ENCODE measurements at places on chromosomes 6 and 20.

GRCh38 chr6:41066867-41067304 lies 5.3 kb downstream of the OARD1 start:
- DNase-seq: peak; percentile 71

DNA sequence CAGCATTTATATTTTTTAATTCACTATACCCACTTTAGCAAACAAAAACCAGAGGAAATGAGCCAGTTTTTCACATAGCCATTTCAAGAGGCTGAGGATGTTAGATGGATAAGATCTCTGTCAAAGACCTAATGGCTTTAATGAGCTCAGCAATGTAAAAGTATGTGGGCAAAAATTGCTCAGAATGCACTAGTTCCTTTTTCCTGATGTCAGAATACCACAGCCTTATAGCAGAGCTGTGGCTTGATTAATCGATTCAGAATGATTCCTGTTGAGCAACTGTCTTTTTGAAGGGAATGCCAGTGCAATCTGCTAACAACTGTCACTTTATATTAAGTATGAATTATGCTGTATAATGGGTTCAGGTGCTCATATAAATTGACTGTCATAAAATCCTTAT lies 100.6 kb upstream of the HIVEP1 start:
- DNase-seq: no peak

DNA sequence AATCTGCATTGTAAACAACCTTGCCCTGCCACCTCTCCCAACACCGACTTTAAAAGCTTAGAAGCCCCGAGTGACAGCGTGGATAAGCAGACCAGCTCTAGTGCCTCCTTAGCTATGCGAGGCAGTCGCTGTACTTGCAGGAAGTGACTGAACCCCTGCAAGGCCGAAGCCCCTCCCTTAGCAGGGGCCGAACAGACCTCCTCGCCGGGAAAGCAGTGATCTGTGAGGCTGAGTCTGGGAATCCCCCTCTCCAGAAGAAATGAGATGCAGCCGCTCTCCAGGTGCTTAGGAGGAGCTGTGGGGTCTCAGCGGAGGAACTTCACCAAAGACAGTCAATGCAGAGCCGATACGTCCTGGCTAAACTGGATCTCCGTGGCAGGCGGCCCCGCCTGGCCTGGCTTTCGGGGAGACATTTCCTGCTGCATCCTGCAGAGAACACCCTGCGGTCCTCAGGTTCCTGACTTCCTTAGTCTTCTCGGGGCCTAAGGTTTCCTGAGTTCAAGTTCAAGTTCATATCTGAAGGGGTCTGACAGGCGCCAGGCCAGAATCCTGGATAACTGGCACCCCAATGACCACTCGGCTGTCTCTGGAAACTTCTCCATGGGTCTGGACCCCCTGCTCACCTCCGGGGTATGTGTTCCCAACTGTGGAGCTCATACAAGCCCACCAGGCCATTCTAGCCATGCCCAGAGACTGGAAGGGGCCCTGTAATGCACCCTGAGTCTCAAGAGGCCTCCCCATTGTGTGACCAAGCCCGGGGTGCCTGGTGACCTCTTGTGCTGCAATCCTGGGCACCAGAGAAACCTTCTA lies 20.4 kb upstream of the FRMD1 start:
- DNase-seq: no peak

DNA sequence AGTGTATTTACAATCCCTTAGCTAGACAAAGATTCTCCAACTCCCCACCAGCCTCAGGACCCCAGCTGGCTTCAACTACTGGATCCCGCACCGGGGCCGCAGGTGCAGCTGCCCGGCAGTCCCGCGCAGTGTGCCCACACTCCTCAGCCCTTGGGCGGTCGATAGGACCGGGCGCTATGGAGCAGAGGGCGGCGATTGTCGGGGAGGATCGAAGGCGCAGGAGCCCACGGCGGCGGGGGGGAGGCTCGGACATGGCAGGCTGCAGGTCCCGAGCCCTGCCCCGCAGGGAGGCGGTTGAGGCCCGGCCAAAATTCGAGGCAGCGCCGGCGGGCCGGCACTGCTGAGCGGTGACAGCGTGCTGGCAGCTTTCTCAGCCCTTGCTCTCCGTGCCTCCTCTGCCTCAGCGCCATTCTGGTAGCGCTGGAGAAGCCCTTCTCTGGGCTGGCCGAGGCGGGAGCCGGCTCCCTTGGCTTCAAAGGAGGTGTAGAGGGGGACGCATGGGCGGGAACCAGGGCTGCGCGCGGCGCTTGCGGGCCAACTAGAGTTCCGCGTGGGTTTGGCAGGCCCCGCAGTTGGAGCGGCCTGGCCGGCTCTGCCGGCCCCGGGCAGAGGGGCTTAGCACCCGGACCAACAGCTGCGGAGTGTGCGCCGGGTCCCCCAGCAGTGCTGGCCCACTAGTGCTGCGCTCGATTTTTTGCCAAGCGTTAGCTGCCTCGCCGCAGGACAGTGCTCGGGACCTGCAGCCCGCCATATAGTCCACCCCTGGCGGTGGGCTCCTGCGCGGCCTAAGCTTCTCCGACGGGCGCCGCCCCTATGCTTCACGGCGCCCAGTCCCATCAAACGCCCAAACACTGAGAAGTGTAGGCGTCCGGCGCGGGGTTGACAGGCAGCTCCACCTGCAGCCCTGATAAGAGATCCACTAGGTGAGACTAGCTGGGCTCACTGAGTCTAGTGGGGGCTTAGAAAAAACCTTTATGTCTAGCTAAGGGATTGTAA lies 32.4 kb upstream of the KIF13A start:
- no peak for DNase-seq

- DNase-seq: no peak
Measured at GRCh38 chr20:41905199-41905598, 287.0 kb upstream of the CHD6 start.

DNA sequence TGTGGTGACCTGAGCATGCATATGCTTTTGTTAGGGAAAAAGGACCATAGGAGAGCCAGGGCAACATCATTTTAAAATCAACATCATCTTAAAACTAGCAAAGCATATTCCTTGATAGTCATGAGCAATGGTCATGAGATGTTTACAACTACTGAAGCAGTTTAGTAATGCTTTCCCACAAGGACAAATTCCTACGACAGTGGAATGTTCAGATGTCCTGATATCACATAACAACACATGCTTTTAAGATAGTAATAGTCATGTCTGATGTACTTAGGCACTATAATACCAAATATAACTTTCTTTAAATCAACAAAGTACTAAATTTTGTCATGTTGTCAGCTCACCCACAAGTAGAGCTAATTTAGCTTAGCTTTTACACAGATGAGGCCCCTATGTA lies 370.3 kb downstream of the HTR1B start:
- DNase-seq: no peak

GRCh38 chr20:23091721-23092383 lies 5.7 kb upstream of the CD93 start:
- peak; percentile 40 for DNase-seq

DNA sequence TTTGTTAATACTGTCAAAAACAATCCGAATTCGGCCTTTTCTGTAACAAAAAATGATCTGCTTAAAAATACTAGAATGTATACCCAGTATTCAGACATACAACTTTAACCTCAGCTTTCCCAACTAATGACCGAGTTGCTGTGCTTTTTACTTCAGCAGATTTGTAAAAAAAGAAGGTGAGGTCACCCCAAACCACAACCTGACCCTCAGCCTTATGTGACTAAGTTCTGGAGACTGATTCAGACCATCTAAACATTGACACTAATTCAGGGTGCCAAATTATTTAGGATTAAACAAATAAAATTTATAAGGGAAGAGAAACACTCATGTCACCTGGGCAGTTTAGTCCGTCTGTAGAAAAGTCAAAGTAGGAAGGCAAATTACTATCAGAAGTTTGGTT lies 7.7 kb downstream of the CCN6 start:
- DNase-seq: no peak

- DNase-seq: no peak
Measured at GRCh38 chr6:22024973-22025467, 271.8 kb downstream of the PRL start.

GRCh38 chr20:4887586-4887985 lies 113.7 kb downstream of the SLC23A2 start:
- DNase-seq: no peak

DNA sequence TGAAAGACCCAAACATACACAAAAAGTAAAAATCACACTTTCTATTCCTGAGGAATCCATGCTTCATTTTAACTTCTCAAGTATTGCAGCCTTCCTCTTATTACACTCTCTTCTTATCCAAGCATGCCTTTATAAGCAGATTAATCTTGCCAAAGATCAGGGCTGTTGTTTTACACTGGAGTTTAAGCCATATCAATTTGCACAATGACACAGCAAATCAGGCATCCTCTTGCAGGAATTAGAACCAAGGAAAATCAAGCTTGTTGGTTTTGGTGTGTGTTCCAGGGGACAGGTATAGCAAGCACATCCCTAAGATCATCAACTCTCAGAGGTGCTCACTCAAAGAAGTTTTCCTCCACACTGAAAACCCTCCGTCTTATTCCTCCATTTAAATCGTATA lies 69.5 kb downstream of the CYP39A1 start:
- no peak for DNase-seq

- DNase-seq: no peak
Measured at GRCh38 chr6:77633471-77633870, 19.4 kb upstream of the MEI4 start.

GRCh38 chr6:132505158-132505557 lies 7.8 kb downstream of the STX7 start:
- no peak for DNase-seq

GRCh38 chr20:57251344-57251743 lies 15.1 kb downstream of the BMP7 start:
- DNase-seq: no peak

GRCh38 chr6:106098383-106099234 lies 12.5 kb downstream of the PRDM1 start:
- DNase-seq: peak; percentile 70

DNA sequence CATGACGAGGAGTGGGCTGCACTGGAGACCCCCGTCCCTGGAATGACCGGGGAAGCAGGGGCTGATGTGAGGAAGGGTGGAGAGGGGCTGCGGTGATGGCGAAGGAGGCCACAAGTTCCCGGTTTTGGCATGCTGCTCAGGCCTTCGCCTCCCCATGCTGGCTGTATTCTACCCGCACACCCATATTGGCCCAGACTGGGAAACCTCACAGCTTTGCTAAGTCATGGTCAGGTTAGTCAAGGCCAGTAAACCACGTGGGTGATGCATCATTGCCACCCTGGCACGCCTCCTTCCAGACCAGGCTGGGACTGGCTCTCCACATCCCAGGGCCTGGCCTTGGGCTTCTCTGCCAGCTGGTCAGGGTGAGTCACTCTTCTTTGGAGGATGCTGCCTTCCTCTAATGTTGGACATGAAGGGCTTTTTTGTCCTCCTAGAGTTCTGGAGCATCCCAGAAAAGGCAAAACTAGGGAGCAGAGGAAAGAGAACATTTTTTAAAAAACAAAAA lies 53.8 kb downstream of the PCNA start:
- no peak for DNase-seq

DNA sequence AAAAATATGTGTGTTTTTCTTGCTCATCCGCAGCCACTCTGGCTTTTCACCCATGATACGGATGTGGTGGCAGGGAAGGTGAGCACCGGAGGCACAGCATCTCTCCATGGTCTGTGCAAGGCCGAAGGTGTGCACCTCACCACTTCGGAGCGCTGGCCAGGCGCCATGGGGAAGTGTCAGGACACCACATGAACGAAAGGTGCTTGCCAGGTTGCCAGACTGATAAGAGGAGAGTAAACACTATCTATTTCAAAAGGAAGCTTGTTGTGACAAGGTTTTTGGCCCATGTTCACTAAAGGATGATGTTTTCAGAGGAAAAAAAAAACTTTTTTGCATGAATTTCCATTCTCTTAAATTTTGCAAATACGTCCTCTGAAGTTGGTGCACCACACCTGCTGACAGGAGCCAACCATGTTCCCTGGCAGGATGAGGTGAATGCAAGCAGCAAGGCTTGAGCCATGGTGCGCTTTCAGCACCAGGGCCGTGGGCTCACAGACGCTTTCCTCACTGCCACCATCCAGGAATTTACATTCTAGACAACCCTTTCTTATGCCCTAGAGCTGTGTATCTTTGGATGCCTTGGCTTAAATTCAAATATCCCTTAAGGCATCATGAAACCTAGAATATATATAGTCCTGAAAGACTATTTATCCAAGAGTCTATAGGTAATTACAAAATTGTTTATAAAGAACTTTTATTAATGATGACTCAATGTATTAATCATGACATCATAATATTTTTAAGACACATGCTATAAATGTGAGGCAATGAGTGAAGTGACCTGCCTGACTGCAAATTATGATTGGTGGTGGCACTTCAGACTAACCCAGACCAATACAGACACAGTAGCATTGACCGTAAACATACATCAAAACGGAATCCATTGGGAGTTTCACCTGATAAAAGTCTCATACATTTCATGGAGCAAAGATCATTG lies 234.5 kb downstream of the TFAP2A start:
- no peak for DNase-seq

- no peak for DNase-seq
Measured at GRCh38 chr20:5991623-5992441, 41.4 kb downstream of the MCM8 start.

- no peak for DNase-seq
Measured at GRCh38 chr6:124928851-124929250, 33.4 kb upstream of the RNF217 start.

DNA sequence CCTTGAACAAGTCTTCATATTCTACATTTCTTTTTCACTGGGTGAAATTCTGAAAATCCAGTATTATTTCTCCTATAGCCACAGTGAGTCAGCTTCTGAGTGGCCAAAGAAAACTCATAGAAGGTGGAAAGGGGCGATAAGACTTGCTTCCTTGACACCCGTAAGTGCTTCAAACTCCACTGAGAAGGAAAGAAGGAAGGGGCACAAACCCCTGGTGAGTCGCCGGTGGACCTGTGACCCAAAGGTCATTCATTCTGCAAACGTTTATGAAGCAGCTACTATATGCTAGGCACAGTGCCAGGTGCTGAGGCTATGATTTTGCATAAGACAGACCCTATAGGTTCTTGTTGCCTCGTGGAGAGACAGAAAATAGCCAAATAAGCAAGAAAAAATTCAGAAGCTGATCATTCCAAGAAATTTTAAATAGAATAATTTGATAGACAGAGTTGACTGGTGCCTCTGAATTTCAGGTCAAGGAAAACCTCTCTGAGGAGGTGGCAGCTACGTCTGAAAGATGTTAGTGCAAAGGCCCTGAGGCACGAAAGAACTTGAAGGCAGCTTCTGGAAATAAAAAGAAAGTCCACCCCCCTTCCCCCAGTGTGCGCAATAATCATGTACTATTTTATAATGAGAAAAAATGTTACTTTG lies 118.2 kb downstream of the CD24 start:
- DNase-seq: no peak
